ENCODE measurements at places on chromosomes 7 and 10. TPM values are rescaled to one million over a fixed set of nuclear protein-coding genes. Genes with fewer than 3 reads are reported as not detected.

- DNase-seq = no peak
Measured at GRCh38 chr7:71553306-71553705, 421.4 kb downstream of the GALNT17 start.

Gene SAMD9
- 0.56 TPM for total RNA-seq

Gene CPA2
- not detected for total RNA-seq

GRCh38 chr7:31646942-31647341, 40.1 kb upstream of the PPP1R17 start:
- DNase-seq = no peak

Gene C10orf53
- total RNA-seq = not detected

Gene EVX1
- 0.51 TPM for total RNA-seq

DNA sequence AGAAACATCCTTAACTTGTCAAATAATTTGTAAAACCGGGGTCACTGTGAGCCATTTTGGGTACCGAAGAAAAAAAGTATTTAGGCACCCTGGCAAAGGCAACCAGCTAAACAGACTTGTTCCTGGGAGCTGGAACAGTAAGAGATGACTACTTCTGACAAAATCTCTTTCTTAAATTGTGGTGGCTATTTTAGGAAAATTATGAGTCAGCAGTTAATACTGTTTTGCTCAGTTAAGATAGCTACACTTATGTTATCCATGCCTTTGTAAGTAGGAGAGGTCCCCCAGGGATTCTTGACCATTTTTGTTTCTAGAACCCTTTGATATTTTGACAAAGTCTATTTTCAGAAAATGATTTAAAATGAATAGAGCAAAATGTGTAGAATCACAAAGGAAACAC, 68.7 kb downstream of the TAX1BP1 start:
- no peak for DNase-seq

- DNase-seq = no peak
Measured at GRCh38 chr10:118369641-118370205, 27.6 kb upstream of the FAM204A start.

- no peak for DNase-seq
Measured at GRCh38 chr7:158085741-158086695, 501.6 kb downstream of the PTPRN2 start.

Gene CNTNAP2
- 5.4 TPM for total RNA-seq

Gene CALY
- not detected for total RNA-seq

Gene RBP4
- not detected for total RNA-seq
